GOT3 (cell line): ENCODE measurements at places on chromosomes 5 and 9.

DNA sequence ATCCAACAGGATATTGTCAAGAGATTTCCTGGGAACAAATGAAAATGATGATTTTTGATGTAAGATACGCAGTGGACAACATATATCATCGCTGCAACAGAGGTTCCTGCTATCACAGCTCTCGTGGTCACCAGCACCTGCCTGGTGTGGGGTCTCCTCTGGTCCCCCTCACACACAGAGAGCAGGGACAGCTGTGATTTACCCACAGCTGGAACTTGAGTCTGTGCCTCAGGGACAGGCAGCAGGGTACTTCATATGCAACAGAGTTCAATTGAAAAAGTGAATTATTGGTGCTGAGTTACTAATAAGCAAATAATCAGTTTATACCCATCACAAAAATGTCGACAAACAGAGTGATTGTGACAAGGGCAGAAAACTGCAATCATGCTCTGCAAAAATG is 93.4 kb downstream of the LMX1B start:
- no peak for DNase-seq

- no peak for DNase-seq
Observed at GRCh38 chr9:117491491-117491890, 76.6 kb upstream of the ASTN2 start.

DNA sequence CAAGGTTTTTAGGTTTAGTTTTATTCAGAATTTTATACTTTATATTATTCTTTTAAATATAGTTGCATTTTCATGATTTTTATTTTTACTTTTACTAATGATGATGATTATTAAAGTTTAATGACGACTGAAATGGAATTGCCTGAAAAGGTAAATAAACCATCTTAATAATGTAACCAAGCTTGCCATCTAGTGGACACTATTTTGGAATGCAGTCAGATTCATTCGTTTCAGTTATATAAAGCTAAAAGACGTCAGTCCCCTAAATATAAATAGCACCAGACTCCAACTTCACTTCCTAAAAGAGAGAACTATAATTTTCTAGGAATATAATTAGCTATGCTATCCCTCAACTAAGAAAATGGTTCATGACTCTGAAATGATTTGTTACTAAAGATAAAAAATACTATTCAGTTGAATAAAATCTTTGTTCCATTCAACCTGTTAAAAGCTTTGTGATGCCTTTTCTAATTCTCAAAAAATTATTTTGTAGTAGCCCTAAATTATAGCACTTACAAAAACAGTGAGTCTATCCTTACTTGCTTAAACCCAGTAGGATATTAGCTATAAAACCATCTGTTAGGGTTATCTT is 19.9 kb downstream of the ABITRAM start:
- no peak for DNase-seq

DNA sequence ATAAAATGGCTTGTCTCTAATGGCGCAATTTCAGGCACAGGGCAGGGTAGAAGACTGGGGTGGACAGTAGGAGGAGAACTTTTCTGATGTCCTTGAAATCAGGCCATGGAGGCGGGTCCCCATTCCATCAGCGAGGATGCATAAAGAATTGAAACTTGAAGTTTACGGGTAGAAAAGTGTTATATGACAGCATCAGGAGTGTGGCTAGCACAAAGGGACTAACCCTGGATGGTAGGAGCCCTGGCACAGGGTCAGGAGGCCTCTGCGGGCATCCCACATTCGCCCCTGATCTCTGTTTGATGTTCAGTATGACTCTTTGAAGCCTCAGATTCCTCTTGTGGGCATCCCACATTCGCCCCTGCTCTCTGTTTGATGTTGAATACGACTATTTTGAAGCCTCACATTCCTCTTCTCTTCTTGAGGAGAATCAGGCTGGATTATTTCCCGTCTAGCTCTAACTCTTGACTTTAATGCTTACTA is 94.8 kb upstream of the ADRA1B start:
- DNase-seq = no peak

DNA sequence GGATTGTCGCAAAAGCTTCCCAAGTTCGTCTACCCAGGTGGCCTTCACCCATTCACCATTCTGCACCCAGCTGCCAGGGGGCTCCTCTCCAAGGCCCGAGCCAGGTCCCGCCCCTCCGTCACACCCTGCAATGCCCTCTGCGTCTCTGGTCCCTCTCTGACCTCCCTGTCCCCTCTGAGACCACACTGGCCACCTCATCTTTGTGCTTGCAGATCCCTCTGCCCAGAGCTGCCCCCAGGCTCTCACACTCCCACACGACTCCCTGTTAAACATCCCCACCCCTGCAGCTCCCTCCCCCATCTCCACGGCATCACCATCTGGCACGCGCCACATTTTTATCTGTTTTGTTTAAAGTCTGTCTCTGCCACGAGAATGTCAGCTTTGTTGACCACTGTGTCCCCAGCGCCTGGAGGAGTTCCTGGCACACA is 243.6 kb downstream of the PBX3 start:
- DNase-seq = no peak

- no peak for DNase-seq
Observed at GRCh38 chr5:128237000-128237399, 153.4 kb downstream of the SLC12A2 start.

DNA sequence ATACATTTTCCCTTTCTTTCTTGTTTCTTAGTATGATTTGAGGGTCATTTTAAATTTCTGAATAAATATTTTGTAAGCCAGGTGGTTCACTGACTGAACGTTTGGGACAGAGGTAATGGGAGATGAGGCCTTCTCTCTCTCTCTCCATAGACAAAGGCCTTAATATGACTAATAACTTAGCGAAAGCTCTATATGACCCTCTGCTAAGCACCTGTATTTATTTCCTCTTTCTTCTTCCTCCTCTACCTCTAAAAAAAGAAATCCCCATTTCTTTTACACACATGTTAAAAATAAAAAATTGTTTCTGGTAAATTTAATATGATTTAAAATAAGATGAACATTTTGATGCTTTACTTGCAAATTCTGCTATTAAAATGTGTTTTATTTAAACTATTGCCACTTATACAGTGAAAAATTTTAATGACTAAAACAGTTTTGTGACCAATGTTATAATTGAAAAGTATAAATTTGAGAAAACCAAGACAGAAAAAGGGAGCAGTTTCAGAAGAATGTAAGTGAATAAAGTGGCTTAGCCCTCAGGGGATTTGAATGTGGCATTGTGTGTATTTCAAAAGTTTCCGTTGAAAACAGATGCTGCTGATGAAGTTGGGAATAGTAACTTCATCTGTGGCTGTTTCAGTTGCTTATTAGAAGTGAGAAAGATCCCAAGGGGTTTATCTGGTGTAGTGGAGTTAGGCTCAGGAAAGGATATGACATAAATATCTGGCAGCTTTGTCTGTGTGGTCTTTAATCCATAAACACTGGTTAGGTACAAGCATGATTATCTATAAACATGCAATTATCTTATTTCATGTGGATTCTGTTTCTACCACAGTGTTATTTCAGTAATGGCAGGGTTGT is 128.6 kb upstream of the GRHPR start:
- DNase-seq = no peak

- no peak for DNase-seq
Observed at GRCh38 chr9:72327631-72328030, 37.4 kb downstream of the ZFAND5 start.

DNA sequence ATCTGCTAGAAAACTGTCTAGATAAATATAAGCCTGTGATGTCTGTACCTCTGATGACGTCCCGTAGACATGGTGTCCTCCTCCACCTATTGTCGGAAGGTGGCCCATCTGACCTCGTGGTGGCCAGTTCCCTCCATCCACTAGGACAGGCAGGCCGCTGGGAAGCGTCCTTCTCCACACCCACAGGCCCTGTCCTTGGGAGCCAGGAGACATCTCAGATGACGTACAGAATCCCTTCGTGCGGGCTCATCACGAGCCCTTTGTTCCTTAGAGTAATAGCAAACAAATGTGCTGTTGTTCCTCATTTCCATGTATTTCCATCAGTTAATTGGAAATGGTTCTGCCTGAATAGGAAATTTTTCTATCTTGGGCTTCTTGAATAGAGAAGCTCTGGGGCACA is 38.3 kb upstream of the TENT4A start:
- DNase-seq = no peak

GRCh38 chr9:136899196-136899595 is 12.9 kb downstream of the TRAF2 start:
- DNase-seq = no peak

- DNase-seq = no peak
Observed at GRCh38 chr9:77876091-77876490, 155.5 kb downstream of the GNAQ start.

GRCh38 chr5:105696440-105696839 is 1974.3 kb downstream of the EFNA5 start:
- no peak for DNase-seq

DNA sequence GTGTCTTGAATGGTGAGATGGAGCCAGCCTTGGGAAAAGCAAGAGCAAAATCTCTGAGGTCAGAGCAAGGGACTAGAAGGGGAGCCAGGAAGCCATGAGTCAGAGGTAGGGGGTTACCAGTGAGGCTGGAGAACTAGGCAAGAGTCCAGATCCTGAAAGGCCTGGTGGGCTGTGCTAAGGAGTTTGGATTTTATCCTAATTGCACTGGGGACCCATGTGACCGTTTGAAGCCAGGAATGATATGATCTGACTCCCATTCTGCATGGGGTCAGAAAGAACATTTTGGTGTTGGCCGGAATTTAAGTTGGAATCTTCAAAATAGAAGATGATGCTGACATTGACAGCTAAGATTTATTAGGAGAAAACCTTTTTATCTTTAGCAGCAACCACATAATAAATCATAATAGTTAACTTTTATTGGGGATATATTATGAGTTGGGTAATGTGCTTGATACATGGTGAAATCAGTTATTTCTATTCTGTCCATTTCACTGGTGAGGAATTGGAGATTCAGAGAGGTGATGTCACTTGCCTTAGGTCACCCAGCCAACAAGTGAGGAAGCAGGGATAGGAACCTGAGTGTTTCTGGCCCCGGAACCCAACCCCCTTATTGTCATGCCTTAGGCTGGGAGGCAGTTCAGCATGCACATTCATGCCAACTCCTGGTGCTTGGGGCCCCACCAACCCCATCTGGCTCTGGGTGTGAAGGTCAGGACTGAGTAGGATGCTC is 61.5 kb upstream of the RARS1 start:
- DNase-seq = no peak

DNA sequence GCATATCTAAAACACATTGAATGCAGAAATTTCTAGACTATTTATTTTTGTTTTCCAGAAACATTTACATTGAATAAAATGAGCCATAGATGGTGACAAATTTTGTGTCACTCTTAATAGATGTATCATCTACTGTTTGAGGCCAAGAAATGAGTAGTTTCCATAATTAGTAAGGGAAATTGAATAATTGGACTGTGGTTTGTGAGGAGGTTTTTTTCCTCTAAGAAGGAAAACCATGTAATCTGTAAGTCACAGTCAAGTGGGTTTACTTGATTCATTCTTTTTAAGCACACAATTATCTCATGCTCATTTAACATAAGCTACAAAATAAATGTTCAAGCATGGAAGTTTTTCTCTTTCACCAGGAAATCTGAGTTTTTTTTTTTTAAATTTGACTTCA is 876.4 kb downstream of the NR2F1-AS1 start:
- DNase-seq = no peak

DNA sequence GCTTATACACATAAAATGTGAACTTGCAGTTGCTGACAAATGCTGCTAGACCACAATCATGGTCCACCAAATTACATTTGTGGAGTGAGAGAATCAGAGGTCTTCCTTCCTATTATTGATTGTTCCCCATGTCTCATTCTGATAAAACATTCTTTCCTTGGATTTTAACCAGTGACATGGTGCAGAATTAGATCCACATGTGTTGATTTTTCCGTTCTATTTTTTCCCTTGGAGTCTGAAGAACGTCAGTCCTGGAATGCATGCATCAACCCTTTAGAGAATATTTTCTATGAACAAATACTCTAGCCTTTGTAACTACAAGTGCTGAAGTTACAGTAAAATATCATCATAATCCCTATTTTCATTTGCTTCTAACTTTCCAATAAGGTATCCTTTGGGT is 170.7 kb upstream of the SPRY4 start:
- DNase-seq = no peak

- no peak for DNase-seq
Observed at GRCh38 chr9:81649475-81650240, 39.7 kb downstream of the TLE1 start.

- DNase-seq = no peak
Observed at GRCh38 chr5:107248066-107248695, 422.6 kb downstream of the EFNA5 start.

DNA sequence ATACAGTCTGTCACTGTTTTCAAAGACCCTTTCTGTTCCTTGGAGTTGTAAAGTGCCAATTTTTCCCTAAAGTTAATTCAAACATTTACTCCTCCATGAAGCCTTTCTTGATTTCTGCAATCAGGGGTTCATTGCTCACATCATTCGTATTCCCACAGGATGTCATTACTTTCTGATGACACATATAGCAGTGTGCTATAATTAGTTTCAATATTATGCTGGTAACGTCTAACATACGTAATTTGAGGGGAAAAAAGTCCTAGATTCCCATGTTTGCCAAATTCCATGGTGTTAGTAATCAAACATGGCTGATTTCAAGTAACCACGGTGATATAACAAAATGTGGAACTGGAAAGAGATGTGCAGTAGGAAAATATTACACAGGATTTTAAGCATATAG is 468.2 kb upstream of the MEF2C start:
- no peak for DNase-seq

DNA sequence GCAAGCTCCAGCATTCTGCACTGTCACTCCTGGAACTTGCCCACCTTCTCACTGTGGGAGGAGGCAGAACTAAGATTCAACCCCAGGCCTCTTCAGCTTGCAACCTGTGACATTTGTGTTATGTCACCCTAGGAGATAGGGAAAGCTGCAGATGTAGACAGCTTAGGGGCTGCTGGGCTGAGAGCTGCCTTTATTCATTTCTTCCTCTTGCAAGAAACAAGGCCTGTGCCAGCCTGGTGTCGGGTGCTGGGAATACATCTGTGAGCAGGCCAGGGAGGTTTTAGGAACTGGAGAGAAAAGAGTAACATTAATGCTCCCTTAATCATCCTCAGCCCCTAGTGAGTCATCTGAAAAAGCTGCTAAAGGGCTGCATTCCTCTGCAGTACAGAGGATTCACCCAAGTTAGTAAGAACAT is 101.8 kb downstream of the FGF18 start:
- peak; percentile 34 for DNase-seq

DNA sequence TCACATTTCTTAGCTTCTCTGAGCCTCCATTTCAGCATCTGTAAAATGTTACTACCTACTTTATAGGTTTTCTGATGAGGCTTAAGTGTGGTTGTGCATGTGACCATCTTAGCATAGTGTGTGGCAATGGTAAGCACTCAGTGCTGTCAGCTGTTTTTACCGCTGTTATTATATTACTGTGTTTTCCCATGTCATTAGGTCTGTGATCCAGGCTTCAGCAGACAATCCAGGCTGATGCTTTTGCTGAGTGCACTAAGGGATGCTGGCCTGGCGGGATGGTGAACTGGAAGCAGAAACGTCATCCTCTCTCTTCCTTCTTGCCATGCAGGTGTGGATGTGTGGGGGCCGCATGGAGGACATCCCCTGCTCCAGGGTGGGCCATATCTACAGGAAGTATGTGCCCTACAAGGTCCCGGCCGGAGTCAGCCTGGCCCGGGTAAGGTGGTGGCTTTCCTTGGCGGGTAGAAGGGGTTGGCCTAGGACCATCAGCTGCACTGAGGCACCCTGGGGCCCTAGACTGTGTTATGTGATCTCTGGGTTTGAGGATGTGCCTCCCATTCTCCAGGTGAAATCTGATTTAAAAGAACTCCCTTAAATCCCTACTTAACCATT is 41.9 kb upstream of the SAP30L start:
- no peak for DNase-seq
